ENCODE measurements at places on chromosomes 7 and 10.
A peak's percentile ranks its signal among the peaks of the same experiment; 100 is the strongest.

GRCh38 chr7:135661311-135662122 is 797 bp upstream of the STMP1 start:
- peak; percentile 7 for DNase-seq

DNA sequence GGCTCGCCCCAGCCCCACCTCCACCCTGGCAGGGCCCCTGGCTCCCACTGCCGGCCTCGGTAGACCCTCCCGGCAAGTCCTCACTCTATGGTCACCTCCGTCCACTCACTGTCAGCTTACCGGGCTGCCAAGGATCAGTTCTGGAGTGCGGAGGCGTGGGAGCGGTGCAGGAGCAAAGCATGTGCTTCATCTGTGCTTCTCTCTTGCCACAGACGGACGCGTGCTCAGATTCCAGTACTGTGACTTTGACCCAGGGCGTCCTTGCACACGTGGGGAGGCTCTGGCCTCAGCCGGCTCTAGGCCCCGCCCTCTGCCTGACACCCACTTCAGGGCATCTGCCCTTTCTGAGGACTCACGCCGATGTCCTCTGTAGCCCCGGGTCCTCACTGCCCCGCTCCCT is 547.5 kb upstream of the FOXK1 start:
- no peak for DNase-seq

DNA sequence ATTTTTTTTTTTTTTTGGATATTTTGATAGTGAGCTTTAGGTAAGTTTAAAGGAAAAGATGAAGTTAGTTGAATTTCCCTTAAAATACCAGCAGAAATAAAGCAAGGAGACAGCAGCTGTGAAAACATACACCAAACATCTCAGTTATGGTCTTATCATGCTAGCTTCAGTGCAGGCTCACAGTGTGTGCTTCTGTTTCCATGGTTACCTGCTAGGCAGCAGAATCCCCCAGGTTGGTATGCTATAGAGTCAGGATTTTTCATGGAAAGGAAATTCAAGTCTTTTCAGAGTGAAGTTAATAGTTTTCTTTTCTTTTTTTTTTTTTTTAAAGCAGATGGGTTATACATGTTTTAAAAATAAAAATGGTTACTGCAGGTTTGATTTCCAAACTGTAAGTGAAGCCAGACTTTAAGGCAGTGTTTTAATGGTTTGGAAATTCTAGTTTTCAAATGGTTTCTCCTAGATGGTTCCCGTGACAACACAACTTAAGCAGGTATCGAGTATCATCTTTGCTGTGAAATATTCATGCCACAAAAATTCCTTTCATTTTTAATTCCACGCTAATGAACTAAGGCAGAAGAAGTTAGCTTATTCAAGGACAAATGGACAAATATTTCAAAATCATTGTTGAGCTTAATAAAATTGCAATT is 230.9 kb downstream of the BICC1 start:
- DNase-seq = no peak

DNA sequence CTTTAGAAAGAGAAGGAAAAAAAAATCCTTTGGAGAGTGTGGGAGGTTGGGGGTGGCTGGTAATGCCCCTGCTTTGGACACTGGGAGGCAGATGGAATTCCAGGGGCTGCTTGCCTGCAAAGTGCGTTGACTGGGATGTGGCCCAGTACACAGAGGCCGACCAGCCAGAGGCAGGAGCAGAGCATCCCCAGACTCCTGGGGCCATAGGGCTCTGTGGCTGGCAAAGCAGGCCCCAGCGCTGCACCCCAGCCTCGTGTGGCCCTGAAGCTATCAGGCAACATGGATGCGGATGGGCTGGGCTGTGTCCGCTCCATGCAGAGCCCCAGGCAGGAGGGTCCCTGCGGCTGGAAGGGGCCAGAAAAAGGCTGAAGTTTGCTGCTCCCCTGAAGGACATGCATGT is 361.6 kb upstream of the FZD8 start:
- no peak for DNase-seq

- no peak for DNase-seq
Observed at GRCh38 chr10:86857128-86857721, 100.2 kb downstream of the MMRN2 start.

GRCh38 chr10:132575320-132576201 is 38.0 kb downstream of the INPP5A start:
- DNase-seq = peak; percentile 85

- DNase-seq = no peak
Observed at GRCh38 chr7:761101-761500, 34.0 kb upstream of the PRKAR1B start.

DNA sequence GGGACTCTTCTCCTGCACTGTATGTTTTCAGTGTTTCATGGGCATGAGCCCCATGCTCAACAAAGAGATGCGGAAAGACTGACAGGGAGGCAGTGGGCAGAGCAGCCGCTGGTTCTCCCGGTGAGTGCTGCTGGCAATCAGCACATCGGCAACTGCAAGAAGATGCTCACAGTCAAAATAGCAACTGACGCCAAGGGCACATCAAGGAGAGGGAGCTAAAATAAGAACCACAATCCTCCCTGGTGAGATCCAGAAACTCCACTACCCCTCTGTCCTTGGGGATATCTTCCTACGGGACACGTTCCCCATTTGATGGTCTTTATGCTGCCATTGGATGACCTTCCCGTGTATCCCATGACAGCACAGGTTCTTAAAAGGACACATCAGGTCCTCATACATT is 28.9 kb upstream of the SVIL start:
- no peak for DNase-seq

DNA sequence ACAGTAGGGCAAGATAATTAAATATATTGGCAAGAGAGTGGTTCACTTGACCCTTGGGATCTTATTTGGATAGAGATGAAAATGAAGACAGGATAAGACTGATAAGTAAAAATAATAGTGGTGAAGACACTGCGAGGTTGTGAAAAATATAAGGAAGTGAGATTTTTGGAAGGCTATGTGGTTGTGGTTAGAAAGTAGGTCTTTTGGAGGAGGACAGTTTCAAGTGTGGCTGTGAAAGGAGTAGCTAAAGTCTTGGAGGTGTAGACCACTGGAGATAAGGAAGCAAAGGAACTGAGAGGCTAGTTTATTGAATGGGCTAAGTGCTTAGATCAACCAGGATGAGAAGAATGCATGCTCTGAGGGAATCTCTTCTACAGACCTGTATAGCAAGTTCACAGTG is 11.2 kb downstream of the MIOS start:
- DNase-seq = no peak

- DNase-seq = no peak
Observed at GRCh38 chr10:9656386-9656785, 1361.3 kb upstream of the CELF2 start.

- no peak for DNase-seq
Observed at GRCh38 chr10:120473593-120473992, 16.6 kb downstream of the PLPP4 start.

GRCh38 chr10:68516766-68517165 is 10.6 kb downstream of the SLC25A16 start:
- DNase-seq = no peak

GRCh38 chr7:15326044-15326644 is 235.7 kb downstream of the AGMO start:
- no peak for DNase-seq

DNA sequence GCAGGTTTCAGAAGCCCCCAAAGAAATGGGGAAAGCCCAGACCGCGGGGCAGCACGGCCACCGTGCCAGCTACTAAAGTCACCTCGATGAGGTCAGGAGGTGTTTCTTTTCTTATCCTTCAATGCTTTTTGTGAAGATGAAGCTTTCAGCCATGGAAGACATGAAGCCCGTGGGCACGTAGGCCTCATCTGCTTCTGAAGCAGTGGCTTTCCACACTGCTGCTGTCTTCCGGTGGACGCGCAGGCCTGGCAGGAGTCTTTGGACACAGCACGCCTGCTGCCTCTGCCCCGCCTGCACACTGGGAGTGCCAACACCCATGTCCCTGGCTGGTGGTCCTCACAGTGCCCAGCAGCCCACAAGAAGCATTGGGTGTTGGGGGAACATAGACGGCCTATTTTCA is 185.5 kb downstream of the EBF3 start:
- no peak for DNase-seq

GRCh38 chr10:114938856-114939193 is 830 bp downstream of the TRUB1 start:
- DNase-seq = no peak

DNA sequence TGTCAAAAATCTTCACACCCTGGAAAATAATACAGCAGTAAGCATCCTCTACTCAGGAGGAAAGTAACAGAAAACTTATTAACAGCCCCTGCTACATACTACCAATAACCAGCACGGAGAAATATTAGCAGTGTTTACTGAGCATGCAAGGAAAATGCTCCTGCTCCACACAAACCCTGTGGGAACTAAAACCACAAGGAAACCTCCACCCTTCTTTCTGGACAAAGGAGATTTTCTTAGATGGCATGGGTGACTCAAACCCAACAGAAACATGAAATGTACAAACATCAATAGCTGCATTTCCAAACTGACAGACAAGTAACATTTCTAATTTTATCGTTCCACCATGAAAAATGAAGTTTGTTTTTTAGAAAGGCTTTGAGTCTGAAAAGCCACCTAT is 113.4 kb downstream of the VPS41 start:
- no peak for DNase-seq

- DNase-seq = peak; percentile 83
Observed at GRCh38 chr7:4791738-4792536, 16.5 kb downstream of the AP5Z1 start.

- DNase-seq = no peak
Observed at GRCh38 chr10:121772884-121773283, 154.9 kb downstream of the ATE1 start.

- no peak for DNase-seq
Observed at GRCh38 chr7:91569728-91570457, 305.7 kb downstream of the FZD1 start.

GRCh38 chr7:25720427-25720826 is 431.6 kb upstream of the NFE2L3 start:
- no peak for DNase-seq

DNA sequence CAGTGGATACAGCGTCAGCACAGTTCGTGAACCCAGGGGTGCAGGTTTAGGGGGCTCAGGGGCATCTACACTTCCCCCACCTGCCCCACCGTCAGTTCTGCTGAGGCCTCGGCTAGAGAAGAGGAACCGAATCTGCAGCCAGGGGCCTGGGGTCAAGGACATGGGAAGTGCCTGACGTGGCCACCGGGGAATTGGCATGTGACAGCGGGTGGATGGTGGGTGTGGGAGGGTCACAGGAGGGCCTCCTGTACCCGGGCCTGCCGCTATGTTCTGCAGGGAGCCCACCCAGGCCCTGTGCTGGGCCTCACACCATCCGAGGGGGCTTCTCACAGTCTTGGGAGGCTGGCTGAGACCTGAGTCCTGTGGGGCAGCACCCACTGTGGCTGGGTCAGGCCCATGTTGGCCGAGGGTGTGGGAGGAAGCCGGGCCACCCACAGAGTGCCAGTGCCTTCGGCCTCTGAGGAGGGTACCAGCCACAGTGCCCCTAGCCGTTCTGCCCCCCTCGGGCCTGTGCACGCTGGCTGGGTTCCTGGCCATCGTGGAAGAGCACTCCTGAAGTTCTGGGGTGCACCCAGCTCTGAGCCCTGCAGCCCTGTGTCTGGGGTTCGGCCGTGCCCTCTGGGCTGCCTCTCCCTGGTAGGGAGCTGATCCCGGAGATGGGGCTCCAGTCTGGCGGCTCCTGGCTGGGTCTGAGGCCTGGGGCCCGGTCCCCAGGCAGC is 5.9 kb downstream of the TTYH3 start:
- DNase-seq = no peak

DNA sequence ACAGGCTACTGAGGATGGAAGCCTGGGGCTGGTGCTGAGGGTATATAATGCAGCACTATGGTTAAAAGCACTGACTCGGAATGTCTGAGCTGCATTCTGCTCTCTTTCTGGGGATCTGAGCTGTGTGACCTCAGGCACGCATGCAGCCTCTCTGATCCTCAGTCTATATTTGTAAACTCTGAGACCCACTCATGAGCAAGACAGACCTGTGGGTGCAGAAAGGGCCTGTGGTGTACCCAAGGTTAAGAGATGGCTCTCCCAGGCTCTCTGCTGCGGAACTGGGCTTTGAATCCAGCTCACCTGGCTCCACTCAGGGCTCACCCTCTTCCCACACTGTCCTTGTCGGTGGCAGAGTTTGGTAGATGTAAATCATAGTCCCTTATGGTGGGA is 89.9 kb downstream of the CHST15 start:
- DNase-seq = no peak

GRCh38 chr10:11037991-11038390 is 20.3 kb downstream of the CELF2 start:
- DNase-seq = no peak

DNA sequence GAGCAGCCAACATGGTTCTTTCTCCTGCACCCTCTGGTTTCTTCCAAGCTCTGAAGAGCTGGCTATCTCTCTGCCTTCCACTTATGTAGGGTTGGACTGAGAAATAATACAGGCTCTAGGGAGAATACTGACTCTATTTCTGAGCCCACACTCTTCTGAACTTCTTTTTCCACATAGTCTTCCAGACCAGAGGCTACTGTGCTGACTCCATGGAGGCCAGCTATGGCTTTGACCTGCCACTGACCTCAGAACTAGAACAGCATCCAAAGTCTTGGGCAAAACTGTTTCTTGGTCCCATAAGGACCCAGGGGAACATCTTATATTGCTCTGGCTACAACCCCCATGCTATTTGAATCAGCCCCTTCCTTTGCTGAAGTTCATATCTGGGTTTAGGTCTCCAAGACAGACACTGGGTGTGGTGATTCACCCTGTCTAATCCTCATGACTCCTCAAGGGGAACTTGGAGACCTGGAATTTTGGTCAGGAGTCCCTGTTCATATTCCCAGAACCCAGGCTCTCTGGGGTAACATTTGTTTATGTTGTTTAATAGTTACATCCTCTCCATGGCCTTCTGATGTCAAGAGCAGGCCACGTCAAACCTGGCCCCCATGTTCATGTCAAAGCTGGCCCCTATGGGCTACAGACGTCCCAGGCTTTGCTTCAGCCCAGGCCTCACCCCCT is 12.1 kb upstream of the PLAU start:
- no peak for DNase-seq

DNA sequence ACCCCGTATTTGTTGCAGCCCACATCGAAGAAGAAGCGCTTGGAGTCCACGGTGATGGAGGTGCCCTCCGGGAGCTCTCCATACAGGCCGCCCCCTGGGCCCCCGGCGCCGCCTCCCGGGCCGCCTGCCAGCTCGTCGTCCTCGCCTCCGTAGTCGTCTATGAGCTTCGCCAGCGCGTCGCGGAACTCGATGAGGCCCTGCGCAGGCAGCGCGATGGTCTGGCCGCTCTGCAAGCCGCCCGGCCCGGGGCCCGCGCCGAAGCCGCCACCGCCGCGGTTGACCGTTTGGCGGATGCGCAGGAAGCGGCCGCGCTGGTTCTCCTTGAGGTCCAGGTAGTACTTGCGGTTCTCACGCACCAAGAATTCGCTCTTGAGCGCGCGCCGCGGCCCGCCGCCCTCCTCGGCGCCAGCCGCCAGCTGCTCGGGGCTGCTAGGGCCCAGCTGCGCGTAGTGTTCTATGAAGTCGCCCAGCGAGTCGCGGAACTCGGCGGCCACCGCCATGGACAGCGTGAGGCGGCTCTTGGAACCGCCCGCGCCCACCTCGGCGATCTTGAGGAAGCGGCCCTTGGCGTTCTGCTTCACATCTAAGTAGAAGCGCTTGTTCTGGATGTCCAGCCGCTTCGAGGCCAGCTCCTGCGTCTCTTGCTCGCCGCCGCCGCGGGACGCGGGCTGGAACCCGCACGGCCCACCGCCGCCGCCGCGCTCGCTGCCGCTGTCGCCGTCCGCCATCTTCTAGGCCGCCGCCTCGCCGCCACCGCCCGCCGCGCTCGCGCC is 523 bp downstream of the PURB start:
- peak; percentile 54 for DNase-seq

All from activated CD4-positive, alpha-beta T cell treated with anti-CD3 and anti-CD28 coated beads, Interleukin-10, Interleukin-2, amounts not matched to agents 100 ng/mL and 50 ng/mL, durations not matched to agents 16 hours and 8 hours (primary cell).